ENCODE measurements at places on chromosomes 1 and 21. TPM values are rescaled to one million over a fixed set of nuclear protein-coding genes. Genes with fewer than 3 reads are reported as not detected.

DNA sequence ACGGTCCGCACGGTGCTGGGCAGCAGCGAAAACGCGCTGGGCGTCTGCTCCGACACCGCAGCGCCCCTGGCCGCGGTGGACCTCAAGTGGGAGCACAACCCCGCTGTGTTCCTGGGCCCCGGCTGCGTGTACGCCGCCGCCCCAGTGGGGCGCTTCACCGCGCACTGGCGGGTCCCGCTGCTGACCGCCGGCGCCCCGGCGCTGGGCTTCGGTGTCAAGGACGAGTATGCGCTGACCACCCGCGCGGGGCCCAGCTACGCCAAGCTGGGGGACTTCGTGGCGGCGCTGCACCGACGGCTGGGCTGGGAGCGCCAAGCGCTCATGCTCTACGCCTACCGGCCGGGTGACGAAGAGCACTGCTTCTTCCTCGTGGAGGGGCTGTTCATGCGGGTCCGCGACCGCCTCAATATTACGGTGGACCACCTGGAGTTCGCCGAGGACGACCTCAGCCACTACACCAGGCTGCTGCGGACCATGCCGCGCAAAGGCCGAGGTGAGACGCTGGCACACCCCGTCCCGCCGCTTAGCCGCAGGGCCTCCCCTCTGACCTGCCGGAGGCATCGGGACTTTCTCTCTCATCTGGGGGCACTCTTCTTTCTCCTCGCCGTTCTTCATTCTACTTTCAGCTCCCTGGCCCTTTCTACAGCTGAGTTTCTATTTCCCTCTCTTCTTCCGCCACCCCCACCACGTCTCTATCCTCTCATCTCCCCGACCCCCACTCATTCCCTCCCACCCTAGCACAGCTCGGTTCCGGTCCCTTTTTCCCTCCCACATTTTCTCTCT, 1.0 kb downstream of the NPR1 start:
- peak; percentile 52 for DNase-seq
- H3K27me3 ChIP-seq: peaks cover 13% of the 10 kb centered on the region
- H3K4me3 ChIP-seq: peak overlapping the region; percentile 76
- H3K4me1 ChIP-seq: peaks cover 32% of the 10 kb centered on the region
- H3K27ac ChIP-seq: peak overlapping the region; percentile 77
- peaks cover 19% of the 10 kb centered on the region for H3K36me3 ChIP-seq

DNA sequence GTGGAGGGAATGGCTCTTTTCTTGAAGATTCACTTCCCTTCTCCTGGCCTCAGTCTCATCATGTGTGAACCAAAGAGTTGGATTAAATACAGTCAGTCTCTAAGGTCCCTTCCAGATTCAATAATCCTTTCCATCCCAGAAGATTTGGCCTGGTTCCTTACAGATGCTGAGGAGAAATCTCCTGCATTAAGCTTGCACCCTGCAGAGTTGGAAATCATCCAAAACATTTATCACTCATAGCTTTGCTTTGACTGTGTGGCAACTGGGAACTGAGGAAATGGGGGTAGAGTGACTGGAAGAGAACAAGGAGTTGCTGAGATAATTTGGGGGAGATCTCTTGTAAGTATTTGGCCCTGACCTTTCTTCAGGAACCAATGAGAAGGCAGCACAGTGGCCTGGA, 220.5 kb upstream of the SGIP1 start:
- no peak overlapping the region for H3K27ac ChIP-seq
- H3K4me1 ChIP-seq: no peaks in the 10 kb centered on the region
- H3K27me3 ChIP-seq: no peaks in the 10 kb centered on the region
- no peak for DNase-seq
- H3K36me3 ChIP-seq: no peaks in the 10 kb centered on the region

DNA sequence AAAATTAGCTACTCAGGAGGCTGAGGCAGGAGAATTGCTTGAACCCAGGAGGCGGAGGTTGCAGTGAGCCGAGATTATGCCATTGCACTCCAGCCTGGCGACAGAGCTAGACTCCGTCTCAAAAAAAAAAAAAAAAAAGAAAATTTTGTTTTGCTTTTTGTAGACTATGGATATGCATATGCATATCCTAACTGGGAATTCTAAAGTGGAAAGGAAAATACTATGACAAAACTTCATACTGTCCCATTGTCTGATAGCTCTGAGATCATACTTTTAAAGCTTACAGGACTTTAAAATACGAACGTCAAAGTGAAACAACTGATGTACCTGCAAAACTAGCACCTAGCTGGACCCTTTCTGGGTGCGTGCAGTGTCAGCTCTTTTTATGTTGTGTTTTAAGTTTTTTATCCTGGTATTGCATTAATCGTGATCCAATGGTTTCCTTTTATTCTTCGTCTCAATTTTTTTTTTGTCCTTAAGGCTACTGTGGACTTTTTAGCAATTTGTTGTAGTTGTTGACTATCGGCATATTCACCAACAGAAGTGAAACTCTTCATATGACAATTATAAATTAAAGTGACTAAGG, 19.2 kb downstream of the SPRTN start:
- peaks cover 15% of the 10 kb centered on the region for H3K36me3 ChIP-seq
- no peaks in the 10 kb centered on the region for H3K27me3 ChIP-seq
- H3K4me1 ChIP-seq: peaks cover 4% of the 10 kb centered on the region
- H3K4me3 ChIP-seq: no peak overlapping the region
- no peak overlapping the region for H3K27ac ChIP-seq
- no peak for DNase-seq

The SGIP1 gene
- total RNA-seq: 12.4 TPM

GRCh38 chr1:51906306-51907078, 28.0 kb upstream of the NRDC start:
- DNase-seq: no peak
- H3K4me3 ChIP-seq: no peak overlapping the region
- H3K27me3 ChIP-seq: peaks cover 25% of the 10 kb centered on the region

DNA sequence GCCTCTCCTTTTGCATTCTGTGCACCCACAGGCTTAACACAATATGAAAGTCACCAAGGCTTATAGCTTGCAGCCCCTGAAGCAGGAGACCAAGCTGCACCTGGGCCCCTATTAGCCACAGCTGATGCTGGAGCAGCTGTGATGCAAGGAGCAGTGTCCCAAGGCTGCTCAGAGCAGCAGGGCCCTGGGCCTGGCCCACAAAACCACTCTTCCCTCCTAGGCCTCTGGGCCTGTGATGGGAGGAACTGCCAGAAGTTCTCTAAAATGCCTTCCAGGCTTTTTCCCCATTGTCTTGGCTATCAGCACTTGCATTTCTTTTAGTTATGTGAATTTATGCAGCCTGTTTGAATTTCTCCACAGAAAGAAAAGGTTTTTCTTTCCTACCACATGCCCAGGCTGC, 89.5 kb upstream of the KCTD3 start:
- no peak overlapping the region for H3K27ac ChIP-seq
- no peak for DNase-seq
- no peaks in the 10 kb centered on the region for H3K27me3 ChIP-seq
- no peaks in the 10 kb centered on the region for H3K36me3 ChIP-seq

The RHD gene
- total RNA-seq: not detected

- no peaks in the 10 kb centered on the region for H3K4me1 ChIP-seq
- H3K36me3 ChIP-seq: no peaks in the 10 kb centered on the region
- H3K27ac ChIP-seq: peak overlapping the region; percentile 24
- H3K27me3 ChIP-seq: no peaks in the 10 kb centered on the region
- no peak overlapping the region for H3K4me3 ChIP-seq
Measured at GRCh38 chr1:42368096-42368795, 12.3 kb upstream of the RIMKLA start.

- no peaks in the 10 kb centered on the region for H3K27me3 ChIP-seq
- DNase-seq: no peak
- no peak overlapping the region for H3K4me3 ChIP-seq
- no peaks in the 10 kb centered on the region for H3K4me1 ChIP-seq
Measured at GRCh38 chr1:68725001-68725752, 228.3 kb upstream of the DEPDC1 start.

DNA sequence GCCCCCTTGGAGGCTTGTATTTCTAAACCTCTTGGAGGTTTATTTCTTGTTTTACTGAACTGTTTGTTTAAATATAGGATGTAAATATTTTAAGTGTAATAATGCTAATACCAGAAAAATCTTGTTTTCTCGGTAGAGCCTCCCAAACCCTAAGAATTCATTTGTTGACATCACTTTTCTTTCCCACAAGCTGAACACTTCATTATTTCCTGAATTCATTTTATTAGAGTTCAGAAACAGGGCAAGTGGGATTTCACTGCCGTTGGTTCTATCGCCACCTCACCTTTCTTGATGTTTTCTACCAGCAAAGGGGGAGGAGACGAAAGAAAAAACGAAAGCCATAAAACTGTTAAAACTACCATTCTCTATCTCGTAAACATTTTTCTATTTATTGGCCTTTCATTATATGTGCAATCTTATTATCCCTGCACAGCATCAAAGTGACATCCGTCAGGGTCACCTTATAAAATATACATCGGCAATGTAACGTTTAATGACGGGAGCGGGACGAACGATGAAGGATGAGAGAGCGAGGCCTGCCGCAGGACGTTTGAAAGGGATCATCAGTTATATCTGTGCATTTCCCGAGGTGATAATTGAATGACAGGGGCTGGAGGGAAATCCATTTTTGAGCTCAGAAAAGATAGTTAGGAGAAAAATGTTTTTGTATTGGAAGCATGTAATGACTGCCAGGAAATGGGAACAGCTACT, 59.5 kb downstream of the SLC45A1 start:
- no peak overlapping the region for H3K27ac ChIP-seq
- no peaks in the 10 kb centered on the region for H3K27me3 ChIP-seq
- peaks cover 85% of the 10 kb centered on the region for H3K4me1 ChIP-seq
- H3K36me3 ChIP-seq: peaks cover 30% of the 10 kb centered on the region
- DNase-seq: no peak

The ALDH9A1 gene
- 63.0 TPM for total RNA-seq

The SLC2A5 gene
- 1.7 TPM for total RNA-seq

GRCh38 chr1:173122958-173123852, 72.5 kb upstream of the TNFSF18 start:
- H3K4me1 ChIP-seq: peaks cover 17% of the 10 kb centered on the region
- H3K4me3 ChIP-seq: peak overlapping the region; percentile 35
- H3K27me3 ChIP-seq: no peaks in the 10 kb centered on the region
- peak overlapping the region; percentile 88 for H3K27ac ChIP-seq
- no peaks in the 10 kb centered on the region for H3K36me3 ChIP-seq

GRCh38 chr1:54173681-54174080, 20.9 kb upstream of the CDCP2 start:
- H3K4me3 ChIP-seq: no peak overlapping the region
- no peaks in the 10 kb centered on the region for H3K4me1 ChIP-seq
- H3K36me3 ChIP-seq: peaks cover 5% of the 10 kb centered on the region
- H3K27ac ChIP-seq: no peak overlapping the region

- peaks cover 38% of the 10 kb centered on the region for H3K27me3 ChIP-seq
- no peaks in the 10 kb centered on the region for H3K4me1 ChIP-seq
- DNase-seq: no peak
Measured at GRCh38 chr1:18612073-18612472, 18.6 kb upstream of the PAX7 start.

The RHOC gene
- 126 TPM for total RNA-seq

The OR14K1 gene
- not detected for total RNA-seq

- H3K27ac ChIP-seq: no peak overlapping the region
- peak; percentile 48 for DNase-seq
- no peak overlapping the region for H3K4me3 ChIP-seq
- no peaks in the 10 kb centered on the region for H3K27me3 ChIP-seq
- no peaks in the 10 kb centered on the region for H3K4me1 ChIP-seq
Measured at GRCh38 chr1:186605762-186606350, 74.4 kb downstream of the PTGS2 start.

GRCh38 chr1:248750496-248750895, 5.1 kb downstream of the LYPD8 start:
- DNase-seq: no peak
- H3K4me3 ChIP-seq: no peak overlapping the region
- no peaks in the 10 kb centered on the region for H3K27me3 ChIP-seq
- no peaks in the 10 kb centered on the region for H3K4me1 ChIP-seq
- H3K36me3 ChIP-seq: no peaks in the 10 kb centered on the region
- no peak overlapping the region for H3K27ac ChIP-seq

GRCh38 chr1:66475940-66476339, 58.0 kb upstream of the SGIP1 start:
- H3K36me3 ChIP-seq: no peaks in the 10 kb centered on the region
- no peak overlapping the region for H3K4me3 ChIP-seq
- DNase-seq: no peak

DNA sequence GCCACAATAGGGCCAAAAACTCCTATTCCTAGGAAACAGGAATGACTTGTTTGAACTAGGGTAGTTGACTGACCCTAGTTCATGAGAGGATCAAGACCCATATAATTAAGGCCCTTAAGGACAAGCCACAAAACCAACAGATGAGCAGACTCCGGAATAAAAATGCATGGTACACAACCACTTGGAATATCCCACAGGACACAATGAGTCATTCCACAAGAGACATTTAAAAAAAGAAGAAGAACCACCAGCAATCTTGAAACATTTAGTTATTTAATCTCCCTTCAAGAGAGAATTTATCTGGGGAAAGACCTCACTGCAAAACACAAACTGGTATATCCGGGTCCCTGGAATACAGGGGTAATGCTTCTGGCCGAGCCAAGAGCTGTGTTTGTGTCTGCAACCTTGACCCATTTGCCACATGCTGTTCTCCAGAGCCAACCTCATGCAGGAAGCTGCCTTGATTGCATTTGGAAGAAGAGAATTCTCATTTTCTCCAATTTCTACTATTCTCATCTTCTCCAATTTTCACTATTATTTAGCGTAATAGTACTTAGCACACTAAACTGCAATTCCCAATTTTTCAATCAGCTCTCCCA, 135.5 kb downstream of the TGFBR3 start:
- H3K36me3 ChIP-seq: no peaks in the 10 kb centered on the region
- no peaks in the 10 kb centered on the region for H3K27me3 ChIP-seq
- H3K4me3 ChIP-seq: no peak overlapping the region
- no peak for DNase-seq
- H3K27ac ChIP-seq: no peak overlapping the region

The AJAP1 gene
- 0.77 TPM for total RNA-seq

- H3K27me3 ChIP-seq: no peaks in the 10 kb centered on the region
- no peak overlapping the region for H3K27ac ChIP-seq
- no peak overlapping the region for H3K4me3 ChIP-seq
Measured at GRCh38 chr1:172184506-172185191, 235.8 kb upstream of the C1orf105 start.

GRCh38 chr1:173422456-173422976, 54.6 kb upstream of the PRDX6 start:
- H3K36me3 ChIP-seq: no peaks in the 10 kb centered on the region
- H3K27me3 ChIP-seq: no peaks in the 10 kb centered on the region
- no peak overlapping the region for H3K4me3 ChIP-seq
- H3K27ac ChIP-seq: no peak overlapping the region
- peaks cover 7% of the 10 kb centered on the region for H3K4me1 ChIP-seq

All from lower lobe of right lung (tissue), 2 donors.